ENCODE measurements at places on chromosomes 11 and 22.

GRCh38 chr11:120239713-120240640 is at the start of gene POU2F3:
Gene POU2F3, plus strand, starts transcription at chr11:120240140. Its CDS starts 204 bp downstream, at chr11:120240344.
- DNase-seq: no peak

DNA sequence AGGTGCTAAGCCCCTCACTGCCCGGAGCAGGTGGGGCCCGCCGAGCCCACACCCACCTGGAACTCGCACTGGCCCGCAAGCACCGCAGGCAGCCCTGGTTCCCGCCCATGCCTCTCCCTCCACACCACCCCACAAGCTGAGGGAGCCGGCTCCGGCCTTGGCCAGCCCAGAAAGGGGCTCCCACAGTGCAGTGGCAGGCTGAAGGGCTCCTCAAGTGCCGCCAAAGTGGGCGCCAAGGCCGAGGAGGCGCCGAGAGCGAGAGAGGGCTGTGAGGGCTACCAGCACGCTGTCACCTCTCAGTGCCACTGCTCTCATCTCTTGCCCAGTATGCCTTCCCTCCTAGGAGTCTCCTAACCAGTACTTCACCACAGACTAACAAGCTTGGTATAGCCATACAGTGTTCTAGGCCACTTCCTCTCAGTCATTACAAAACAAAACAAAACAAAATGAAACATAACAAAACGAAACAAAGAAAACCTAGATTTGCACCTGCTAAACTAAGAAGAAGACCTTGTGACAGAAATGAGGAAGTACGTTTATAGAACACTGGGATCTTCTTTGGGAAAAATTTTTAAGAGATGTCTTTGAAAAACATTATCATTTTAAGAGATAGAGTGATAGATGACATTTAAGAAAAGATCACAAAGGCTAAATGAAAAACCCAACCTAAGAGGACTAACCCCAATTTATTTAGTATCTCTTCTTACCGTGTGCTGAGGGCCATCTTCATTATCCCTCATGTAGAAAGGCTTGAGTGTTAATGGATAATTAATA is 47.7 kb upstream of the GAB2 start:
- no peak for DNase-seq

GRCh38 chr11:64990222-64990923 is 6.4 kb downstream of the BATF2 start:
- DNase-seq: no peak

DNA sequence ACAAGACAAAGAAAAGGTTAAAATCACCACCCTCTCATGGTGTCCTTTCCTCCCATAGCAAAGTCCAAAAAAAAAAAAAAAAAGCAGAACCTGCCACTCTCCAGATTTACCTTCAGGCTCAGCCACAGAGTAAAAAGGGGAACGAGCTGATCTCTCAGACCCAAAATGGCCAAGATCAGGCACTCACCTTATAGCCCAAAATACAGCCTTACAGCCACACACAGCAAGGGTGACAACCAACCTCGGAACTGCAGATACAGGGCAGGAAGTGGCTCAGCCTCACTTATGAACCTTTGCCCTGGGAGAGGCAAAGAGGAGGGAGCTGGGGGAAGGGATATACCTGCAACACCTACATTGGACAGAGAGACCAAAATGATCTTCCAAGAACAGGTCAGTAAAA is 4.5 kb downstream of the FHIP1B start:
- DNase-seq: no peak

DNA sequence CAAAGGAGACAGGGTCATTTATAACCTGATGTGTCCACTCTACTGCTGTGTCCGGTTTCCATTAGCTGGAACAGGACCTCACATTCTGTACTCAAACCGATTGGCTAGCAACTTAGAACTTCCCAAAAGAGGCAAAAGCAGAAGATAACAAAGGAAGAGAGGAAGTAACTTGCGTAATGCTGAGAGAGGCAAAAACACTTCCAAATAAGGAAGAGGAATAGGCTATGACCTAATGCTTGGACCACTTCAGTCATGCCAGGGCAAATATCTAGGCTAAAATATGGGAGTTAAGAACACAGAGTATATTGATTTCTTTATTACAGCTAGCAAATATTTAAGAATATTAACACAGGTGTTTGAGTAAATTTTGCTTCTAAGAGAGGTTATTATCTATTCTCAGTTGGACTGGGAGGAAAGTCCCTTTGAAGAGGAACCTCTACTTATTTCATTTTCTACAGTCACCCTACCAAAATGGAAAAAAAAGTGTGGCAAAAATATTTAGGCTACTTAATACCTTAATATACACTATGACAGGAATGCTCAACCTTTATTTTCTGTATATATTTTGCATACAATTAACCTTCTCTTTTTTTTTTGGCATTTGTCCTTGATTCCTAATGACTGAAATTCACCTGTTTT is 499.8 kb upstream of the CHORDC1 start:
- DNase-seq: no peak

DNA sequence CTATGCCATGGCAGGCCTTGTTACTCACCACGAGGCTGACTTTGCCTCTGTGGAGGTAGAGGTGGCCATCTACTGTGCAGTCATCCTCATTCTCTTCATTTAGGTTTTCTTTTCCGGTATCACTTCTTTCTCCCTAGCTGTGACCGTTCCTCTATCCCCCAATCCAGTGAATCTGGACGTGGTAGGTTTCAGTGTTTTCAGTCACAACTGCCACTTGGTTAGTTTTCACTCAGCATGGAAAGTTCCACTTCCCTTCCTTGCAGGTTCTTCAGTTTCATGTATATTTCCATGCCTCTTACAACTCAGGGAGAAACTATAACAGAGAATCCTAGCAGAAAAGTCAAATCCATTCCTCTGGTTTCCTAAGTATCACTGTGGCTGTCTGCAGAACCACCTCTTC is 1.9 kb downstream of the HPS4 start:
- no peak for DNase-seq

GRCh38 chr11:122089111-122089510 is 26.9 kb downstream of the BLID start:
- DNase-seq: no peak

DNA sequence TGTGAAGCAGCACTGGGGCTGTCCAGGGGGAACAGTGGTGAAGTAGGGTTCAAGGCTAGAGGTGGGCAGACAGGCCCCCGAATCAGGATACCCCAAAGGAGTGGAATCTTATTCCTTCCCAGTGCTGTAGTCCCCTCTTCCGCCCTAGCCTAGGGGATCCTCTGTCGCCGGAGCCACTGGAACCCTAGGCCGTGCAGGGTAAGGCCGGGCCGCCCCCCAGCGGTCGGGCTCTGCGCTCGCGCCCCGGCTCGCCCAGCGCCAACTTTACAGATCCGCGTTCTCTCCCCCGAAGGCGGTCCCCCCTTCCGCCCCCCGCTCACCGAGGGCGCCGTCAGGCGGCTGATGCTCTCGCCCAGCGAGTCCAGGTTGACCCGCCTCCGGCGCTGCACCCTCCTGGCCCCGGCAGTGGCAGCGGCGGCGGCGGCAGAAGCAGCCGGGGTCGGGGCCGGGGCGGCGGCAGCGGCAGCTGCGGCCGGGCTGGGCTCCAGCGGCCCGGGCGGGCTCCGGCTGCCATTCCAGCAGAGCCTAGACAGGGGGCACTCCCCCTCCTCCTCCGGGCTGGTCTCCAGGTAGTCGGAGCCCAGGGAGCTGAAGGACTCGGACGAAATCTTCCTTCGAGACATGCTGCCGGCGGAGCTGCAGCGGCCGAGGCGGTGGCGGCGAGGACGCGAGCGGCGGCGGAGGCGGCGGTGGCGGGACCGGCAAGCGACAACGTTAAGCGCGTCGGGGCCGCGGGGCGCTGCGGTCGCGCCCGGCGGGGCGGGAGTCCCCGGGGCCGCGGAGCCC is 650 bp downstream of the GUCY1A2 start:
- DNase-seq: peak; percentile 69

DNA sequence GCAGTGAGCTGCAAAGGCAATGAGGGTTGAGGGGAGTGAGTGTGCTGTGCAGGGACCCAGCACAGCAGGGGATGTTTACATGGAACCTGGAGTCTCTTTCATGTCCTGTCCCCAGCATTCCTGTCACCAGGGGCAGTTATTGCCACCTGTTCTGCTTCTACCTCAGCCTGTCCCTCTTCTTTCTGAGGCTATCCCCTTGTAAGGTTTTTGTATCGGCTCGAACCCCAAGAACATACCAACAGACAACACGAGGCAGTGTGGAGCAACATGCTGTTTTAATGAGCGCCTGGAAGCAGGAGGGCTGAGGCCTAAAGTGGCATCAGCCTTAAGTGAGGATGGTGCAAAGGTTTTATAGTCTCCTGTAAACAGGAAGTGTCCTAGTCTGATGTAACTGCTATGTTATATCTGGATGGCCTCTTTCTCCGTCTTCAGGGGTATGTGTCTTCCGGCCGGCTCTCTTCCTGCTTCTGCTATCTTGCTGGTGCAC is 3.9 kb downstream of the SCGB2A2 start:
- DNase-seq: no peak

DNA sequence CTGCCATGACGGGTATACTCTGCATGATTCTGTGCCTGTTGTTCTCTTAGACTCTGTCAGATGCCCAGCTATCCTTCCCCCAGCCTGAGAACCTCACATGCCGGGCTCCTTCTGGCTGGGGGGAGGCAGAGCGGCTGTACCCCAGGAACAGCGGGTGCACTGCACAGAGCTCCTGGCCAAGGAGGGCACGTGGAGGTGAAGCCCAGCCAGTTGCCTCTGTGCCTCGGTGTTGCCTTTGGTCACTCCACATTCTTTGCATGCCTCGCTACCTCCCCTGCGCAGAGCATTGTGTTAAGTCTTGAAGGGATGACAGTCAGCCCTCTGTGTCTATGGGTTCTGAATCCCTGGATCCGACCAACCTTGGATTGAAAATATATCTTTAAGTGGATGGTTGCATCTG is 77.7 kb downstream of the FEZ1 start:
- no peak for DNase-seq

DNA sequence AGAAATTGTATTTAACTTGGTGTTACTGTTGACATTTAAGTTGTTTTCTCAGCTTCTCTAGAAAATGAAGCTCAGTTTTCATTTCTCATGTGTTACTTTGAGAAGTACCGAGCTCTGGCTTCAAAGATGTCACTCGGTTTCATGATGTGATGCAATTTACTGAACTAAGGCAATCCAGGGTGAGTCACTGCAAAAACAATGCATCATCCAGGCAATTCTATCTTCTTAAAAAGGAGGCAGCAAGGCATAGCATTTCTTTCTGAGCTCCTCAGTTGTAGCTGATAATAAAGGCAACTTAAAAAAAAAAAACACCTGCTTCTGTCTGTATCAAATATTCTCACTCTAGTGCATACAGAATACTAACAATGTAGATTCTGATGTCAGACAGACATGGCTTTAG is 91.1 kb upstream of the KCNA4 start:
- DNase-seq: no peak

- peak; percentile 29 for DNase-seq
Observed at GRCh38 chr22:20243537-20244249, 24.4 kb downstream of the RTN4R start.

- no peak for DNase-seq
Observed at GRCh38 chr11:66082946-66083698, 13.1 kb downstream of the PACS1 start.

GRCh38 chr11:102073253-102073652 is 26.0 kb downstream of the CFAP300 start:
- no peak for DNase-seq

GRCh38 chr11:120013325-120014250 is 124.3 kb downstream of the TRIM29 start:
- peak; percentile 40 for DNase-seq

DNA sequence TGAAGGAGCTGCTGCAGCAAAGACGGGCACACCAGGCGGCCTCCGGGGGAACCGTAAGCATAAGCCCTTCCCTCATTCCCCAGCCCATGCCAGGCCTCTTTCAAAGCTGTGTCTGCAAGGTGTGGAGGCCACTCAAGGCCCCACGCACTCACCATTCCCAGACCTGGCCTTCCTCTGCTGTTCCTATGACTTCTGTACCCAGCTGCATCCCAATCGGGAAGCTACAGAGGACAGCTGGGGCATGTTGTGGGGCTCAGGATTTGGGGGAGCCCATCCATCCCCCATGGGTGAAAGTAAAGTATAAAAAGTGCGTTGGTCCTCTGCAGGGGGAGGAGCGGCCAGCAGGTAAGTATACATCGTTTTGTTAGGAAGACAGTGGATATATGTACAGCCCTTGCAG is 2.2 kb downstream of the POU2AF3 start:
- DNase-seq: no peak

DNA sequence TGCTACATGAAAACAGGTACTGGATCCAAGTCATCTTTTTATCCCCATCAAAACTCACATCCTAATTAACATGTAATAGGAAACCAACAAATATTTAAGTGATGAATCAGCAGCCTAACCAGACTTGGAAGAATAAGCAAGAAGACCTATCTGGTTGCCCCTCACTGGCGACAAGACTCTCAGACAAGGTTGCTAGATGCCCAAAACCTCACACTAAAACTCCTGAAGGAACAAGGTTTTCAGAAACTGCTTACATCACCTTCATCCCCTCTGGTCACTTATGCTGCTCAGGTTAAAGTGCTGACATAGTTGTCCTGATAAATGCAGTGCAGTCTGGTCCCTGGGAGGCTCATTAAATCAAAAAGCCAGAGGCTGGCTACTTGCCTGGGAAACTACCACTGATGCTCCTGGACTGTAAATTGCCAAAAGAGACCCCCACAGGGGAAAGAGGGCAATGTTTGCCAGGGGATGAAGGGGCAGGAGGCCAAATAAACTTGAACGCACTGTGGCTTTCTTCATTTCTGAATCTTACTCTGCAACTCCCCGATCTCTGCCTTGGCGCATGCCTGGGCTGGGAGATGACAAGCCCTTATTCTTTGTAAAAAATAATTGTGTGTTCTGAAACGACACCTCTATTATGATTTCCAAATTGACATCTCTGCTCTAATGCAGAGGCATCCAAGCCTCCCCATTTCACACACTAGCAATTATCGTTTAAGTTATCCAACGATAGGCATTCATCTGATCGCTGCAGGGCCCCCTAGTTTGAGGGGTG is 72.7 kb downstream of the AMBRA1 start:
- DNase-seq: no peak

DNA sequence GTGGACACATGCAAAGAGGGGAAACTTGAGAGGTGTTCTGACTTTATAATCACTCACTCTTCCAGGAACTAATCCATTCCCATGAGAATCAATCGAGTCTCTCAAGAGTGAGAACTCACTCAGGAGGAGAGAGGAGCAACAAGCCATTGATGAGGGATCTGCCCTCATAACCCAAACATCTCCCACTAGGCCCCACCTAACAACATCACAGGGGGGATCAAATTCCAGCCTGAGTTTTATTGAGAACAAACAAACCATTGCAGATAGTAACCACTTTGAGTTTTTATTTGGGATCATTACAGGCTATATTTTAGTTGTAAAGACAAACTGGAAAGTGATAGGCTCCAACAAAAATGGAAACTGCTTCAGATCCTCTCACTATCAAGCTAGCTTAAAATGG is 328.8 kb upstream of the CTSC start:
- no peak for DNase-seq

Data from hypothalamus (tissue), 51 donors.